Adrenal gland (tissue), 19 donors: ENCODE measurements at places on chromosomes 2 and 18. TPM values are rescaled to one million over a fixed set of nuclear protein-coding genes. Genes with fewer than 3 reads are reported as not detected.

DNA sequence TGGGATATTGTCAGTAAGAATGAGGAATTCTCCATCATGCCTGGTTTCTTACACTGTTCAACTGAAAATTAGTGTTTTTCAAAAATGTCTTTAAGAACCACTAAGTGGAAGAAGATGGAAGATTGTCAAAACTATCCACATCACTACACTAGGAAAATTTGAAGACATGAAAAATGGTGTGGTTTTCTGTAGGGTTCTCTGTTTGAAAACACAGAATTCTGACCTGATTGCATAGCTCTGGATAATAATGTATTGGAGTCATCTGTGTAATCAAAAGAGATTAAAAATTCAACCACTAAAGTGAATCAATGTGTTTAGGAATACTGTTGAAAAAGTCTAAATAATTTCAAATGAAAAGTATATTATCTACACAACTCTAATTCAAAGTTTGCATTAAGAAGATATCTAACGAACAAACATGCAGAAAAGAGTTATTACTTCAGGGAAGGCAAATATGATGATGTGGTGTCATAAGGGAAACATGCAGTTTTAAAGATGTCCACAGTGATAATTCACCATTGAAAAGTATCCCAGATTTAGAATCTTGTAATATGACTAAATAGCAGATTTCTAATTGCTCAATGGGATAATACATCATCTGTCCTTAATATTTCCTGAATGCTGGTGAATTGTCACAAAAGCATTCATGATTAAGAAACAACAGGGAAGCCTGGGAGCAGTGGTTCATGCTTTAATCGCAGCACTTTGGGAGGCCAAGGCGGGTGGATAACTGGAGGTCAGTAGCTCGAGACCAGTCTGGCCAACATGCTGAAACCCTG lies 116.9 kb downstream of the ERBB4 start:
- DNase-seq = no peak

- no peak for DNase-seq
These were observed 176.6 kb upstream of the ARL4C start for GRCh38 chr2:234673501-234673900.

GRCh38 chr2:60882971-60883753 lies 1.8 kb downstream of the REL start:
- DNase-seq = no peak

DNA sequence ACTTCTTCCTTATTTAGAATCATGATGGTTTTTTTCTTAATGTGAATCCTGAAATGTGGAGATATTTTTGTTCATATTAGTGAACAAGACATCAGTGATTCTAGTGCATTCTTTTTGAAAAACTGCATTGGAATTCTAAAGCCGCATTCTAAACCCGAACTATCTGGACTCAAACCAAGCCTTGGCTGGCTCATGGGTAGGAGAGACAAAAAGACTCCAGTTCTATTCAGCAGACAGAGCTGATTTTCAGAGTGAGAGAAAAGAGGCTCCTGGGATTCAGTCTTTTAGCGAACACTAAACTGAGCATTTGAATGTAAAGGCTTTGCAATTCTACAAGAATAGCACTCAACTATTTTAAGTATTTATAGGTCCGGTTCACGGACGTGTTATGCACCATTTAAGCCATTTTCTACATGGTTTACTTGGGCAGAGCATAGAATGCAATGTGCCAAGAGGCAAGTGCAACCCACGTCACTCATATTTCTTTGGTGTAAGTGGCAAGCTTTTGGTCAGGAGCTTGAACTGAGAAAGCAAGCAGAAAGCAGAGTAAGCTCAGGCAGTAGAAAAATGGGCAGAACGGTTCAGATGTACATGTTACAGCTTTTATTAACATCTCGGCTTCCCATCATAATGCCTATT lies 227.3 kb upstream of the RAB12 start:
- no peak for DNase-seq

DNA sequence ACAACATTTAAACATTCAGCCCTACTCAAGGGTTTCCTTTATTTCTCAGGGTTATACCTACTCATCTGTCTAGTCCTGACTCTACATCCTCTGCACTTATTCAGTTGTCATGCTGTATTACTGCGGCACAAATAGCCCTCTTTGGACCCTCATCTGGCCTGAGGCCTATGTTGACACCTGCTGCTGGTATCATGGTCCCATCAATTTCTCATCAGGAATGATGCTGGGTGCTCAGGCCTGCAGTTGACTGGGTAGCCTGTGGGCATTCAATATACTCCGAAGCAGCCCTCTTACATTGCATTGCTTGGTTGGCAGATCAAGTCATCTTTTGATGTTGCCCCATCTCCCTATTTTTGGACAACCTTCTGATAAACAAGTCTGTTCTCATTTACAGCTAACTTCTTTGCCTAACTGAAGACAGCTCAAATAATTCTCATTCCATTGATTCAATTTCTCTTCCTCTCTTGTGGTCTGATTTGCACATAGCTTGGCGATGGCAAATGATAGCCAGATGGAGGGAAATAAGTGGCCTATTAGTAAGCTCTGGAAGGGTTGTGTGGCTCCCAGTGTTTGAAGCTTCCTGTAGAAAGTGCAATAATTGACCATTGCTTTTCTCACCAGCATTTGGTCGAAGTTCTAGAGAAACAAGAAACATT lies 19.1 kb upstream of the MC4R start:
- DNase-seq = no peak

GRCh38 chr18:52046842-52047241 lies 293.2 kb upstream of the DCC start:
- DNase-seq = no peak

DNA sequence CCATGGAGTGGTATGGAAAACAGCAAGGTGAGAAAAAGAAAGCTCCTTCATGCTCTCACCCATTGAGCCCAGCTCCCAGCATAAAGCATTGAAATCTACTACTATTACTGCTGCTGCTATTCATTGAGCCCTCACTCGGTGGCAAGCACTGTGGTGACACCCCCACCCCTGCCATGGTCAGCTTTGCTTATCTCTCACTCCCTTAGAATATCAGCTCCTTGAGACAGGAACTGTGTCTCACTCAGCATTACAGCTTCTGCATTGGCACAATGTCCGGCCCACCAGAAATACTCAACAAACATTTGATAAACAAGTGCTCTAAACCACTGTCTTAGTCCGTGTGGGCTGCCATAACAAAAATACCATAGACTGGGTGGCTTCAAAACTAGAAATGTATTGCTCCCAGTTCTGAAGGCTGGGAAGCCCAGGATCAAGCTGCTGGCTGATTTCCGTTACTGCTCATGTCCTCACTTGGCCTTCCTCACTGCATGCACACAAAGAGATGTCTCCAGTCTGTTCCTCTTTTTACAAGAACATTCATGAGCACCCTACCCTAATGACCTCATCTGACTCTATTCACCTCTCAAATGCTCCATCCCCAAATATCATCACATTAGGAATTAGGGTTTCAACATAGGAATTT lies 116.3 kb downstream of the ZBTB7C start:
- no peak for DNase-seq

- DNase-seq = no peak
These were observed 89.9 kb upstream of the CD226 start for GRCh38 chr18:70037431-70038061.

DNA sequence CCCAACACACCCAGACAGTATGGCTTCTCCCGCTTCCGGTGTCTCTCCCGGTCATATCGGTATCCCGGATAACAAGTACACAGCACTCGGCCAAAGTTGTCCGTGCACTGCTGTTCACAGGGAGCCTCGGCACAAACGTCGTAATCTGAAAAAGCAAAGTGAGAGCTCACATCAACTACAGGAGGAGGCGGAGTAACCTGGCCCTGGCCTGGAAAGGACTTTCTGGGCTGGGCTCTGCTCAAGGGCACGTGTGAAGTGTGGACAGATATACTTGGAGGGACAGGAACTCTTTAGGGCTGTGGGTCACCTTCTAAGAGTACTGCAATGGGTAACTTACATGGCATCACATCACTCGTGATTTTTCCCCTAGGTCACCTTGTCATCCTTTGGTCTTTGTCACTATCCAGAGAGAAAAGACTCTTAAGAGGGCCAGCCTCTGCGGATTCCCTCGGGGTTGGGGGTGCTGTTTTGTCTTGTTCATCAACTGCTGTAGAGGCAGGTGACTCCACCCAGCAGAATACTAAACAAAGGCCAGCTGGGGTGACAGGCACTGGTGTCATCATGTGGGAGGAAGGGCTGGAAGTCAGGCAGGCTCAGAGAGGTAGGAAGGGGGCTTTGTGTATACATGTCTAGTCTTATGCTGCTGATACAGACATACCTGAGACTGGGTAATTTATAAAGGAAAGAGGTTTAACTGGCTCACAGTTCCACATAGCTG lies 110.6 kb upstream of the LMAN1 start:
- DNase-seq = no peak

- DNase-seq = no peak
These were observed at the start of gene CYP1B1 for GRCh38 chr2:38075507-38076151. CYP1B1 (minus strand) TSS chr2:38076151; CDS start chr2:38075388, 763 bp downstream.

- no peak for DNase-seq
These were observed 189.9 kb upstream of the COL3A1 start for GRCh38 chr2:188784269-188784762.

- DNase-seq = no peak
These were observed 9.9 kb downstream of the DNMT3A start for GRCh38 chr2:25331686-25332365.

- DNase-seq = no peak
These were observed 30.9 kb downstream of the FAM171B start for GRCh38 chr2:186724736-186725135.

GRCh38 chr18:62199629-62200028 lies 12.6 kb downstream of the RELCH start:
- DNase-seq = no peak

GRCh38 chr2:7891312-7891711 lies 790.5 kb upstream of the ID2 start:
- DNase-seq = no peak

DNA sequence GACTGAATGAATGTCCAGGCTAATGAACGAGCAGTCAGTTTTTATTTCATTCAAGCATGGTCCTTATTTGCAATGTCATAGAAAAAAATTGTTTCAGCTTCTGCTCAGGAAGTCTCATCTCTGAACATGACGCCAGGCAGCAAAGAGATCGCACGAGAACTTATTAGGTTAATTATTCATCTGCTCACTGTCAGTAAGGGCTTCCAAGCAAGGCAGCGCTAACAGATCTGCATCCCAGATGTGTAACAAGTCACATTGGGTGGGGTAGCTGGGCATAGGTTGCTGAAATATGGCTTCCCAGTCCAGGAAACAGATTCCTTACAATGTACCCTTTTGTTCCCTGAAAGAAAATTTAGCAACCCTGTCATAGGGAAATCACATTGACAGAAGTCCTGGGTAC lies 63.5 kb downstream of the ANKRD44 start:
- DNase-seq = no peak

DNA sequence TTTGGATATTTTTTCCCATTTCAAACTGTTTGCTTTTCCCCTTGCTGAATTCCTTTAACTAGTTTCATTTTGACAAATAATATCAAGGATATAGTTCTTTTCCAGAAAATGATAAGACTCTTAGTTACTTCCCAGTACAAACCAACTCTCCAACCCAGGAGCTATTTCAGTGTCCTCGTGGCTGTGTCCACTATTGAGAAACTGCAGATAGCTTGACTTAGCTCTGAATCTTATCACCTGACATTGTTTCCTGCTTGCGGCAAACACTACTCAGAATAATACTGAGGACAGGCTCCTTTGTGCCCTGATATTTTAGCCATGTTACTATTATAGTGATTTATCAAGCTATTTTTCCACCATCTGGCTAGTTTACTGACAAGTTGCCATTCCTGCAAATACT lies 74.6 kb downstream of the KLF7 start:
- DNase-seq = peak; percentile 20

DNA sequence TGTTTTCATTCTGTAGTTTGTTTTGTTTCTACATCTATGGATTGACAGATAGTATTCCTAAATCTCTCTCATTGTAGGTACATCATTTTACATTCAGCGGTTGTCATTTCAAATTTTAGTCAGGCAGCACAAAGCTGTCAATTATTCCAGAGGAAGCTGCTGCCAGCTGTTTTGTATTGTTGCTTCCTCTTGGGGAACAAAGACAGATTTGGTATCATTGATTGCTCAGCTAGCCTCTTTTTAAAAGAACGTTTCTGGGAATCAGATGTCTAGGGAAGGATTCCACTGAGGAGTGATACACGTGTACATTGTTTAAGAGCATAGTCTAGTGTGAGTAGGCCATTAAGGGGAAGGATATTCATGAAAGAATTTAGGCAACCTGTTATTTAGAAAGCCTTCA lies 145.8 kb downstream of the AGPS start:
- no peak for DNase-seq

GRCh38 chr2:133456156-133456555 lies 112.1 kb downstream of the NCKAP5 start:
- no peak for DNase-seq

- no peak for DNase-seq
These were observed 1463.6 kb downstream of the LRP1B start for GRCh38 chr2:140667203-140667602.

DNA sequence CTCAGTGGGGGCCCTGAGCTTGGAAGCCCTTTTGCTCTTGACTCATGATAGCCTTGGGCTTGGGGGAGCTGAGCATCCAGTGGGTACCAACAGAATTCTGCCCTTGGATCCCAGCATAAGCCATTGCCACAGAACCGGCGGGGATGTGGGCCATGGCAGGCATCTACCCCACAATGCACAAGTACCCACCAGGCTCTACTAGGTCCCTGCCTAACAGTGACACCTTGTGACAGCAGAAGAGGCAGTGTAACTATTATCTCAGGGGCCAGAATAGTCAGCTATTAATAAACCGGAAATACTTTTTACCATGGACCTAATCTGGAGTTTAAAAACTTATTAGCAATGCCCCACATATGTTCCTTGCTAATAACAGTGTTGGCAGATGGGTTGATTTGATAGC lies 397.2 kb downstream of the TMEM182 start:
- DNase-seq = no peak

DNA sequence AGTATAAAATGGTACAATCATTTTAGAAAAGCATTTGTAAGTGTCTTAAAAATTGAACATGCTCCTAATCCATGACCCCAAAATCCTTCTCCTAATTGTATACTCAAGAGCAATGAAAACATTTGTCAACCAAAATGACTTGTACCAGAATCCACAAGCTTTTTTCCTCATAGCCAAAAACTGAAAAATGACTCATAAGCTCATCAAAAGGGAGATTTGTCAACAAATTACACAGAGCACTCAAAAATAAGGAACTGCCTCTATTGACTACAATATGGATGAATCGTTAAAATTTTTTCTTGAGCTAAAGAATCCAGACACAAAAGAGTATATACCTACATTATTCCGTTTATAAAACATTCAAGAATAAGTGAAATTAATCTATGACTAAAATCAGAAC lies 544.8 kb downstream of the ARHGAP15 start:
- no peak for DNase-seq

GRCh38 chr18:4593459-4593858 lies 138.4 kb upstream of the DLGAP1 start:
- DNase-seq = no peak

- no peak for DNase-seq
These were observed 43.9 kb upstream of the FHL2 start for GRCh38 chr2:105442721-105443120.

The CDCA7 gene
- polyA plus RNA-seq = 1.3 TPM

The MBD2 gene
- 27.6 TPM for polyA plus RNA-seq

The FHOD3 gene
- 68.7 TPM for polyA plus RNA-seq

The FEV gene
- 3.5 TPM for polyA plus RNA-seq

The ANTXR1 gene
- polyA plus RNA-seq = 279 TPM

The SCN3A gene
- polyA plus RNA-seq = 1.1 TPM

The IL1RN gene
- polyA plus RNA-seq = 2.6 TPM

The COPS7B gene
- 44.7 TPM for polyA plus RNA-seq

The POTEJ gene
- polyA plus RNA-seq = not detected

The RGPD4 gene
- not detected for polyA plus RNA-seq

The ASAP2 gene
- 7.8 TPM for polyA plus RNA-seq

The IL1R2 gene
- 17.9 TPM for polyA plus RNA-seq

The CHAC2 gene
- polyA plus RNA-seq = 18.6 TPM

The NT5DC4 gene
- 0.56 TPM for polyA plus RNA-seq

The CRYGD gene
- polyA plus RNA-seq = not detected

The SLC66A2 gene
- polyA plus RNA-seq = 5.1 TPM

The UGT1A6 gene
- 0.16 TPM for polyA plus RNA-seq
